ENCODE measurements at places on chromosomes 11 and 22.

DNA sequence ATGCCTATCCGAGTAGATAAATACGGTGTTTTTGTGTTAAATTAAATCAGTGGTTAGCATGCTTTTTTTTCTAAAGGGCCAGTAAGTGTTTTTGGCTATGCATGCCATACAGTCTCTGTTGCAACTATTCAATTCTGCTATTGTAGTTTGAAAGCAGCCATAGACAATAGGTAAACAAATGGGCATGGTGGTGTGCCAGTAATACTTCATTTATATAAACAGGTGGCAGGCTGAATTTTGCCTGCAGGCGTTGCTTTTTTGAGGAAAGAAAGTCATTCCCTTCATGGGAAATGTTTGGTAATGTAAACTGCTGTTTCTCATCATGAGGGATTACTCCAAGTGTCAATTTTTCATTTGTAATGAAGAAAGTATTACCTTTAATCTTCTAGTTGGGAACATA, 106.5 kb downstream of the TMEM135 start:
- no peak for DNase-seq

GRCh38 chr11:43941257-43941994, 1.0 kb upstream of the C11orf96 start:
- DNase-seq: no peak

- DNase-seq: no peak
These were observed 883 bp downstream of the NXPE4 start for GRCh38 chr11:114594703-114595102.

- no peak for DNase-seq
These were observed 6.9 kb downstream of the C22orf39 start for GRCh38 chr22:19440411-19441195.

DNA sequence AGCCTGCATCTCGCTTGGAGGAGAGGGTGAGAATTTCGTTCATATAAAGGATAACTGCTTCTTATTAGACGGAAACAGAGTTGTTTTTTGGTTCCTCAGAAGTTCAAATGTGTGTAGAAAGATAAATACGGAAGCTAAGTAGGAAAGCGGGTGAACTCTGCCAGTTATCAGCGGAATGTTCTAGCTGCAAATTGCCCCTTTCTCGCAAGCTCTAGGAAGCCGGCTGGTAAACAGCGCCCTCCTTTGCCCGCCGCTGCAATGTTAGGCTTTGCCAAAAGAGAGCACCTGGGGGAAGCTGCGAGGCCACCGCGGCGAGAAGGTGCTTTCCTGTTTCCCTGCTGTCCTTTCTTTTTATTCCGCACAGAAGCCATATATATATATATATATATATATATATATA, 67.0 kb downstream of the IGLL5 start:
- DNase-seq: no peak

GRCh38 chr11:1827095-1827813, 7.5 kb upstream of the SYT8 start:
- no peak for DNase-seq
